Kasumi-1 (cell line): ENCODE measurements at places on chromosomes 3 and 15.

- peak; percentile 23 for DNase-seq
Measured at GRCh38 chr15:65841121-65841930, 28.0 kb upstream of the RAB11A start.

DNA sequence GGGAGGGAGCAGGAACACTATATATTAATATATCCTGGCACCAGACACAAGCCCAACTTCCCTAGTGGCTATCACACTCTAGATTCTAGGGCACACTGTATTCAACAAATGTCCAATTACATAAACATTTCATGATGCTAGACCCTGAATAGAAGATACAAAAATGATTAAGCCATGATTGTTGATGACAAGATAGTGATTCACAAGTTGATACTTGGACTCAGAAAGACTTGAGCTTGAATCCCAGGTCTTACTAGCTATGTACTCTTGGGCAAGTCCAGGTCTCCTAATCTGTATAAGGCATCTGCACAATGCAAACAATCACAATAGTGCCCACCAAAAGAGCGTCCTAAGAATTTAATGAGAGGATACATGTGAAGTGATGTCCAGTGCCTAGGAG, 10.0 kb upstream of the SNTN start:
- DNase-seq = no peak

GRCh38 chr3:118943597-118943996, 91.0 kb downstream of the IGSF11 start:
- DNase-seq = no peak

- no peak for DNase-seq
Measured at GRCh38 chr15:71755092-71755970, 55.0 kb upstream of the NR2E3 start.

- no peak for DNase-seq
Measured at GRCh38 chr3:108159105-108159504, 63.1 kb downstream of the IFT57 start.

- no peak for DNase-seq
Measured at GRCh38 chr3:150096700-150097587, 126.2 kb upstream of the PFN2 start.

- DNase-seq = no peak
Measured at GRCh38 chr15:61681038-61681418, 379.2 kb downstream of the VPS13C start.

DNA sequence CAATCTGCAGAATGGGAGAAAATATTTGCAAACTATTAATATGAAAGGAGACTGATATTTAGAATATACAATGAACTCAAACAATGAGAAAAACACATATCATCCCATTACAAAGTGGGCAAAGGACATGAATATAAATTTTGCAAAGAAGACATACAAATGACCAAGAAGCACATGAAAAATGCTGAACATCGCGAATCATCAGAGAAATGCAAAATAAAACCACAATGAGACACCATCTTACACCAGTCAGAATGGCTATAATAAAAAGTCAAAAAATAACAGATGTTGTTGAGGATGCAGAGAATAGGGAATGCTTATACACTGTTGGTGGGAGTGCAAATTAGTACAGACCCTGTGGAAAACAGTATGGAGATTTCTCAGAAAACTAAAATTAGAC, 83.6 kb downstream of the RAP2B start:
- no peak for DNase-seq

DNA sequence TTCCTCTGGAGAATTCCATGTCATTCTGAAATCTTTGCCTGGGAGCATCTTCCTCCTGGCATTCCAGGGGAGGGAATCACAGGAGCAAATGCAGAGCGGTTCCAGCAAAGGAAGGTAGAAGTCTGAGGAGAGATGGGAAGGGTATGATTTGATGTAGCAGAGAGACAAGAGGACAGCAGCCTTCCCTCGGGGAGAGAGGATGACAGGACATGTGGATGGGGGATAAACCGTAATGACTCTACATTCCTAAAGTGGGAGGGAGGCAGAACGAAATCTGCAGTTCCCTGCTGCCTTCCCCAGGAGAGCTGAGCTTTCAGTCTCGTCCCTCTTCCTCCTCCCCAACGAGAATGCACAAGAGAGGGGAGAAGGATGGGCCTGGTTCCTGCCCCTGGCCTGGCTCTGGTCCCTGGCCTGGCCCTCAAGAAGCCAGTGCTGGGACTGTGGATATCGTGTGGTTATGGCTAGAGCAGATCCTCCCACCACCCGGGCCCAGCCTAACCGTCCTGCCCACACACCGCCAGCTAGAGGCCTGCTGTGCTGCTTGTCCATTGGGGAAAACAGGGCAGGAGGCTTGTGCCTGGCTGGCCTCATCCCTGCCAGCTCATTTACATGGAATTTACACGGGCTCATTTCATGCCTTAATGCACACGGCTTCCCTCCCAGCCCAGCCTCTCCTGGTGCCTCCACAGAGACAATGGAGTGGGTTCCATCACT, 26.6 kb downstream of the SEMA7A start:
- DNase-seq = no peak

DNA sequence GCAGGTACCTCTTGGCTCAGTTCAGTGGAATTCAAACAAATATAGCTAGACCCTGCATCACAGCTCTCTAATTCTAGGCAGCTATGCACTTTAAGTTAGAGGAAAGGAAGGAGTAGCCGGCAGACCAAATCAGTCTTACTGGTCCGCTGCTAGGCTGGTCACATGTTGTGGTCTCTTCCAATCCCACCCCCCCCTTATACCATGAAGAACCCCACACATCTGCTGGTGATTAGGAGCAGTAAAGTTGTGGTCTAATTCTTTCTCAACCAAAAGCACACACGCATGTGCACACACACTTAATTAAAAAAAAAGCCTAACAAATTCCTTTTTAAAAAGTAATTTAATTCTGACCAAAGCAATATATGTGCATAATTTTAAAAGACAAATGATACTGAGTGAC, 16.7 kb upstream of the SH3GL3 start:
- no peak for DNase-seq

- no peak for DNase-seq
Measured at GRCh38 chr3:127497676-127498075, 92.9 kb downstream of the TPRA1 start.

DNA sequence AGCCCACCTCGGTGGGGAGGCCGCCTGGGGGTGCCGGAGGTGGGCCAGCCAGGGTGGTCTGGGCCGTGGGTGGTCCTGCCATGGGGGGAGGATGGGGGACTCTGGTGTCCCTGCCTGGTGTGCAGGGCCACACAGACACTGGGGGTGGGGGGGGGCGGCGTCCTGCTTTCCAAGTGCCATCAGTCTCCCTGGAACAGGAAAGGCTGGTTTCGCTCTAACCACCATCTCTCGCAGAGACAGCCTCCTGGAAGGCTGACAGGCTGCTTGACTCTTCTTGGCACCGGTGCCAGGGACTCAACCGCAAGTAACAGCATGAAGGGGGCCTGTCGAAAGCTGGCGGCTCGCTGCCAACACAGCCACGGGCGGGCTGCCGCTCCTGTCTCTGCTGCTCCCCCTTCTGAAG, 40.3 kb downstream of the RGMA start:
- peak; percentile 7 for DNase-seq

- DNase-seq = peak; percentile 30
Measured at GRCh38 chr3:184710870-184711492, 883 bp downstream of the MAGEF1 start.

DNA sequence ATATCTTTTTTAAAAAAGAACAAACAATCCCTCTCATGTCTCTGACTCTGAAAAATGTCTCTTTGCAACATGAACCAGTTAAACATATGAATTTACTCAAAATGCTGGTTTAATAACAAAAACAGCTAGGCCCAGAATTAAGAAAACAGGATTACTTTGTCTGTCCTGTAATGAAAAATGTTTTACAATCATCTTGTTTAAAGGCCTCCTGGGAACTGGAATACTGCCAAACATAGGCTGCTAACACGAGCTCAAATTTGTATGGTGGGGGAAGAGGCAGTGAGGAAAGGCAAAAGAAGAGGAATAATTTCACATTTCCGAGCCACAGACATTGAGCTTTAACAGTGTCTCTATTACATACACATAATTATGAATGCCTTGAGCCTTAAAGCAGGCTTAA, 61.7 kb upstream of the PPIB start:
- DNase-seq = no peak

DNA sequence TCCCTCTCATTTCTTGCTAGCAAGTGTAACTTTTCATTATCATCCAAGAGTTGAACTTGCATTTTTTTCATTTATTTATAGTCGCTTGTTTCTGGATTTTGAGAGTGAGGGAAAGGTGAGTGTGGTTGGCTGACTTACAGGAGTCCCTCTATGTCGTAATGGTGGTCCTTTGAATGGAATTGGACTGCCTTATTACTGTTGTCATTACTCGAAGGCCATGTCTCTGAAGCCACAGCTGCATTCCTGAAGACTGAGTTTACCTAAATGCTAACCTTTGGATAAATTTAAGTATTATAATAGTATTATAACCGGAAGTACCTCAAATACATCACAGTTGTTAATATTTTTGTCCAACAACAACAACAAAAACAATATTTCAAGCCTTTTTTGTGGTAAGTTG, 488.9 kb downstream of the GABRG3 start:
- no peak for DNase-seq

DNA sequence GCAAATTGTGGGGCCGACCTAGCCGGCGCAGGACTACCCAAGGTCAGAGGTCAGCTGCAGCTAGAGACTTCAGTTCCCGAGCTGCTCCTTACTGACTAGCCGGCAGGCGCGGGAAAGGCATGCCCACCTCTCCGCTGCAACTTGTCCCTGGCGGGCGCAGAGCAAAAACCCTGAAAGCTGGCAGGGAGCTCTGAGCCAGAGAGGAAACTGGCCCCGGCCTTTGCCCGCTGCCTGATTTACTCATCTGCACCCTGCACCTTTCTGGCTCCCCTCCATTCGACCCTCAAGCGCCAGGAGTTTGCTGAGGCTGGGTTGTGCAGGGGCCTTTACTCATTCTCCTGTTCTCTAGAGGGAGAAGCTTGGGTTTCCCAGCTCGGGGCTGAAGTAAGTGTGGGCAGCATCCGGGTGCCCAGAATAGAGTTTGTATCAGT, 1.5 kb downstream of the ZIC4 start:
- DNase-seq = no peak

GRCh38 chr3:10532939-10533736, 27.8 kb upstream of the ATP2B2 start:
- no peak for DNase-seq

DNA sequence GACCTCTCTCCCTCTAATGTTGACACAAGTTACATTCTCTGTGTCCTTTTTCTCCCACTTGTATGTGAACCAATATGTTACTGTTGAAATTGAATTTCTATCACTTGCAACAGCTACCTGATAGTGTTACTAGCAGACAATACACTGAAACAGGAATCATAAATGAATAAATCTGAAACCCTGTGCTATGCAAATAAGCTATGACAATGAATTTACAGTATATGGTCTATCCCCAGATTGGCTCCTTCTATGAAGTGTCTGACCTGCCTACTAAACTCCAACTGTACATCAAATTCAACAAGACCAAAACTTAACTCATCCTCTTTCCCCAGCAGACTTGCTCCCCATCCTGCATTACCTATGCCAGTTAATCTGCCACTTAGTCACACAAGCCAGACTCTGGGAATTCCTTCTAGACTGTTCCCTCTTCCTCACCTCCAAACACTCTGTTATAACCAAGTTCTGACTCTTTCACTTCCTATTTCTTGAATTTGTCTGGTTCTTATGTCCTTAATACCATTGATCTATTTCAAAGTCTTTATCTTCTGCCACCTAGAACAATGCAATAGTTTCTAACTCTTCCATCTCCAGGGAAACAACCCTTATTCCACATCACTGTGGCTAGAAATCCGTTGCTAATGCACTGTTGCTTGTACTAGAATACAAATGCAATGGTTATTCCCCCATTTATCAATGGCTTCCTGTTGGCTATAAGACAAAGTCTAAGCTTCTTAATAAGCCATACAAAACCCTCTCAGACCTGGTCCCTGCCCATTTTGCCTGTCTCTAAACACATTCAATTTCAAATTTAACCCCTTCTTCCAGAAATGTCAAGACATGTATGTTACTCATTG, 13.4 kb upstream of the ZNF639 start:
- no peak for DNase-seq

GRCh38 chr3:36991923-36992805, 767 bp downstream of the EPM2AIP1 start:
- DNase-seq = no peak

DNA sequence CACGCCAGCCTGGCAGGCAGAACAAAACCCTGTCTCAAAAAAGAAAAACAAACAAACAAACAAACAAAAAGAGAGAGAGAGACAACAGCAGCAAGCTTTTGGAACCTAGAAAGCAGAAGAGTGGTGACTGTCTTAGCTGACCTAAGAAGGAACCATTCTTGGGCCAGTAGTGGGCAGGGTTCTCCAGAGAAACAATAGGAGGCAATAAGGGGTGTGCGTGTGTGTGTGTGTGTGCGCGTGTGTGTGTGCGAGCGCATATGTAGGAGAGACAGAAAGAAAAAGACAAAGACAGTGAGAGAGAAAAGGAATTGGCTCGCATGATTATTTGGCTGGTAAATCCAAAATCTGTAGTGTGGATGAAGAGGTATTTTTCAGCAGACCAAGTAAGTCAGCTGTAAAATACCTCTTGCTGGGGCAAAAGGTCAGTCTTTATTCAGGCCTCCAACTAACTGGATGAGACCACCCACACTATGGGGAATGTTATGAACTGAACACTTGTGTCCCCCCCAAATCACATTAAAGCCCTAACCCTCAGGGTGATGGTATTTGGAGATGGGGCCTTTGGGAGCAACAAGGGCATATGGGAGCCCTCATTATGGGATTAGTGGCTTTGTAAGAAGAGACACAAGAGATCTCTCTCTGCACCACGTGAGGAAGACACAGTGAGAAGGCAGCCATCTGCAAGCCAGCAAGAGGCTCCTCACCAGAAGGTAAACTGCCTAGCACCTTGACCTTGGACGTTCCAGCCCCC, 15.1 kb upstream of the BLM start:
- DNase-seq = peak; percentile 15

DNA sequence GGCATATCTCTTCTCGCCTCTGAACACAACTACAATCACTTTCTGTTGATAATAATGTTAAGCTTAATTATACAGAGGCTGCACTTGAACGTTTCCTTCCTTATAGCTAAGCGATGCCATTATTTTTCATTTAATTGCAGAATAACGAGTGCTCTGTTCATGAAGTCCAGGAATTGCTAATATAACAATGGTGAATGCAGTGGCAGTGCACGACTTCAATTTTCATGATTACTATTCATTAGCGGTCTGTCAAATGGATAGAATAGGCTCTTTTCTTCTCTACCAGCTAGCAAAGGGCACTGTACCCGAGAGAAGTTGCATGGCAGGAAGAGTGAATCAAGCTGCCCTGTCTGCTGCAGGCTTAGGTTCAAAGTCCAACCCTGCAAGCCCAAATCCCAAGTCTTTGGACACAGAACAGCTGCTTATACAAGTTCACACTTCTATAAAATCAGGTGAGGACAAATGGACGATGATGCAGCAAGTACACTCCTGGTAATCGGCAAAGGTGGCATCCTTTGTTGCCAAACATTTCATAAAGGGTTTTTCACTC, 75.6 kb downstream of the PDZRN3 start:
- DNase-seq = no peak
